ENCODE measurements at places on chromosomes 5 and 9. TPM values are rescaled to one million over a fixed set of nuclear protein-coding genes. Genes with fewer than 3 reads are reported as not detected.

GLRA1 gene
- not detected for polyA plus RNA-seq

GRCh38 chr9:22893196-22893843 is 446.7 kb downstream of the DMRTA1 start:
- H3K4me3 ChIP-seq = no peak overlapping the region
- H3K27ac ChIP-seq = no peak overlapping the region
- H3K27me3 ChIP-seq = no peaks in the 10 kb centered on the region
- no peaks in the 10 kb centered on the region for H3K36me3 ChIP-seq
- H3K4me1 ChIP-seq = no peaks in the 10 kb centered on the region
- DNase-seq = no peak

FOXD4L5 gene
- polyA plus RNA-seq = not detected

DNA sequence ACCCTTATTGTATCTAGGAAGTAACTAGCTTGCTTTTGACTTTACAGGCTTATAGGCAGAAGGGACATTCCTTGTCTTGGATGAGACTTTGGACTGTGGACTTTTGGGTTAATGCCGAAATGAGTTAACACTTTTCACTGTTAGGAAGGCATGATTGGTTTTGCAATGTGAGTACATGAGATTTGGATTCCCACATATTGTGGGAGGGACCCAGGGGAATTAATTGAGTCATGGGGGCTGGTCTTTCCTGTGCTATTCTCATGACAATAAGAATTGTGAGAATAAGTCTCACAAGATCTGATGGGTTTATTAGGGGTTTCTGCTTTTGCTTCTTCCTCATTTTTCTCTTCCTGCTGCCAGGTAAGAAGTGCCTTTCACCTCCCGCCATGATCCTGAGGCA is 417.5 kb downstream of the HINT1 start:
- H3K27me3 ChIP-seq = no peaks in the 10 kb centered on the region
- H3K4me3 ChIP-seq = no peak overlapping the region
- H3K4me1 ChIP-seq = no peaks in the 10 kb centered on the region

DNA sequence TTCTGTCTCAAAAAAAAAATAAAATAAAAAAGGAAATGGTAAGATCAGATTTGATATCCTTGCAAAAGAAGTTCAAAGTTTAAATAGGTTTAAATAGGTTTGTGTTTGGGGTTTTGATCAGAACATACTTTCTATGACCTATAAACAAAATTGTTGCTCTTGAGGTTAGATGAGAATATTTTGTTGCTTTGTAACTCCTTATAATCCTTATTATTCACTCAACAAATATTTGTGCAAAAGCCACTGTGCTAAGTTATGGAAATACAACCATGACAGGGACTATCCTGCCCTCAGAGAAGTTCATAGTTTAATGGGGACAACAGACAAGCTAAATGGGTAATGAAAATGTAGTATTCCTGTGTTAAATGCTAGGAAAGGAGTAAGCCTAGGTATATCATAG is 71.5 kb downstream of the INVS start:
- no peak overlapping the region for H3K27ac ChIP-seq
- H3K27me3 ChIP-seq = no peaks in the 10 kb centered on the region
- DNase-seq = peak; percentile 23
- peaks cover 2% of the 10 kb centered on the region for H3K4me1 ChIP-seq
- no peak overlapping the region for H3K4me3 ChIP-seq

GRCh38 chr5:132750471-132751230 is 3.4 kb downstream of the CCNI2 start:
- no peak overlapping the region for H3K27ac ChIP-seq
- no peak for DNase-seq
- H3K4me3 ChIP-seq = no peak overlapping the region
- no peaks in the 10 kb centered on the region for H3K36me3 ChIP-seq

DNA sequence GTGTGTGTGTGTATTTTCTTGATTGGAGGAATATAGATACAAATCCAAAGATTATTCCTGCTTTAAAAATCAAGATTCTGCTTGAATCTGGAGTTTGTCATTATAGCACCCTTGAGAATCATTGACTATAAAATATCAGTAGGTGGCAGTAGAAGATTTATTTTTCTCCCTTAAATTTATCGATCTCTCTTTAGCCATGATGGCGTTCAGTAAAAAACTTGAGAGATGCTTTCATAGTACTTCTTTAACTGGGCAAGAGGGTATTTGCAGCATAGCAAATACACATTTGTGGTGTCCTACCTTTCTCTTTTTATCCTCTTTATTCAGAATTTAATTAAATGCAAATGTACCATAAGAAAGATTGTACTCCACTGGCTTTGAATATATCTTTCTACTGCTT is 307.7 kb downstream of the ADGRV1 start:
- H3K4me3 ChIP-seq = no peak overlapping the region
- H3K36me3 ChIP-seq = no peaks in the 10 kb centered on the region
- no peak overlapping the region for H3K27ac ChIP-seq

DNA sequence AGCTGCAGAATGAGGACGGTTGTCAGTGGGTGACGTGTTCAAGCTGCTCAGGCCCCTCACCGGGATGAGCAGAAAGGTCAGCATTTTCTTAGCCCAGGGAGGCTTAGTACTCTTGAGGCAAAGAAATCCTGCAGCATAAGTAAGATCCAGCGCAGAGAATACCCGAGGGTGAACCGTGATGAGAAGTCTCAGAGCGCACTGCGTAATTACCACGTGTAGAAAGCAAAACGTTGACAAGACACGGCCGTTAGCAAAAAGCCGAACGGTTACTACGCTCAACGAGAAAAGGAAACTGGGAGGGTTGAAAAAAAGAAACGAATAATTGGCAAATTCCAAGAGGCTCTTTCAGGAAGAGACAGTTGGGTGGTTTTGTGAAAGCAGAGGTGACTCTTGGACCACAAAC is 104.0 kb downstream of the COL23A1 start:
- DNase-seq = no peak
- H3K27ac ChIP-seq = no peak overlapping the region
- no peak overlapping the region for H3K4me3 ChIP-seq
- H3K4me1 ChIP-seq = no peaks in the 10 kb centered on the region
- no peaks in the 10 kb centered on the region for H3K27me3 ChIP-seq

GRCh38 chr5:96699186-96699820 is 37.1 kb downstream of the CAST start:
- DNase-seq = no peak
- no peaks in the 10 kb centered on the region for H3K36me3 ChIP-seq
- peak overlapping the region; percentile 29 for H3K27ac ChIP-seq
- H3K4me3 ChIP-seq = no peak overlapping the region
- H3K27me3 ChIP-seq = no peaks in the 10 kb centered on the region
- peaks cover 20% of the 10 kb centered on the region for H3K4me1 ChIP-seq

NUTM2F gene
- not detected for polyA plus RNA-seq

DNA sequence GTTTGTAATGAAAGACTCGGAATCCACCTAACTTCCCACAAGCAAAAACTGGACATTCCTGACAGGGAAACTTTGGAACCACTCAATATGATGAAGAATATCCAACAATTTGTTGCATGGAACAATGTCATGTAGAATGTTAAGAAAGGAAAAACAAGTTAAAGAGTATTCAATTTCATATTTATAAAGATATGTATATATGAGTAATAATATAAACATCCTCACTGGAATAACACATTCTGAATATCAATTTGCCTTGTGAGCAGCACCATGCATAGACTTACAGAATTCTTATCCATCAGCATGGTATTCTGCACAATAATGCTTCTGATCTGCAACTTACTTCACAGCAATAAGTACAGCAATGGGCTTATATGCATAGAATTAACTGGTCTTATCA is 650.3 kb downstream of the SEMA5A start:
- H3K27ac ChIP-seq = no peak overlapping the region
- no peaks in the 10 kb centered on the region for H3K36me3 ChIP-seq
- H3K4me3 ChIP-seq = no peak overlapping the region

DNA sequence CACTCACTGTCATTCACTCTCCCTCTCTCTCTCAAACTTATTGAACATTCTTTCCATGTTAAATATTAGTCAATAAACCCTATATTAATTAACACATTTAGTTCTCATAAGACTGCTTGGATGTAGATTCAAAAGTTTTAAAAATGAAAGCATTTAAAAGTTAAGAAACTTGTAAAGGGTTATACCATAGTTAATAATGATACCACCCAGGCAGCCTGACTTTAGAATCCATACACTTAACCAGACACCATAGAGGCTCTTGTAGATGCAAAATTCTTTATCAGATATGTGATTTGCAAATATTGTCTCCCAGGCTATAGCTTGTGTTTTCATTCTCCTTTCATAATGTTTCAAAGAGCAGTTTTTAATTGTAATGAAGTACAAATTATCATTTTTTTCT is 335.8 kb upstream of the ACTBL2 start:
- H3K27ac ChIP-seq = no peak overlapping the region
- no peaks in the 10 kb centered on the region for H3K36me3 ChIP-seq
- H3K4me3 ChIP-seq = no peak overlapping the region
- H3K27me3 ChIP-seq = no peaks in the 10 kb centered on the region

TNFSF15 gene
- 0.76 TPM for polyA plus RNA-seq

GRCh38 chr5:127311349-127311748 is 20.8 kb downstream of the MEGF10 start:
- peaks cover 8% of the 10 kb centered on the region for H3K27me3 ChIP-seq
- no peak overlapping the region for H3K27ac ChIP-seq

GRCh38 chr5:80060966-80061365 is 25.8 kb downstream of the THBS4 start:
- H3K4me1 ChIP-seq = no peaks in the 10 kb centered on the region
- DNase-seq = no peak
- H3K27me3 ChIP-seq = no peaks in the 10 kb centered on the region
- H3K4me3 ChIP-seq = no peak overlapping the region
- H3K36me3 ChIP-seq = no peaks in the 10 kb centered on the region

GRCh38 chr5:154543380-154543779 is 65.4 kb upstream of the HAND1 start:
- H3K27me3 ChIP-seq = peaks cover 8% of the 10 kb centered on the region
- peak; percentile 44 for DNase-seq
- no peaks in the 10 kb centered on the region for H3K4me1 ChIP-seq
- no peak overlapping the region for H3K4me3 ChIP-seq
- H3K36me3 ChIP-seq = no peaks in the 10 kb centered on the region

- H3K4me3 ChIP-seq = no peak overlapping the region
- no peak overlapping the region for H3K27ac ChIP-seq
- no peaks in the 10 kb centered on the region for H3K27me3 ChIP-seq
- H3K4me1 ChIP-seq = peaks cover 2% of the 10 kb centered on the region
- DNase-seq = no peak
- H3K36me3 ChIP-seq = no peaks in the 10 kb centered on the region
Measured at GRCh38 chr5:93403141-93403928, 177.7 kb downstream of the NR2F1-AS1 start.

- no peak overlapping the region for H3K4me3 ChIP-seq
- H3K27me3 ChIP-seq = peaks cover 4% of the 10 kb centered on the region
- no peaks in the 10 kb centered on the region for H3K4me1 ChIP-seq
- no peak for DNase-seq
- H3K36me3 ChIP-seq = no peaks in the 10 kb centered on the region
Measured at GRCh38 chr9:38118862-38119438, 49.9 kb upstream of the SHB start.

DNA sequence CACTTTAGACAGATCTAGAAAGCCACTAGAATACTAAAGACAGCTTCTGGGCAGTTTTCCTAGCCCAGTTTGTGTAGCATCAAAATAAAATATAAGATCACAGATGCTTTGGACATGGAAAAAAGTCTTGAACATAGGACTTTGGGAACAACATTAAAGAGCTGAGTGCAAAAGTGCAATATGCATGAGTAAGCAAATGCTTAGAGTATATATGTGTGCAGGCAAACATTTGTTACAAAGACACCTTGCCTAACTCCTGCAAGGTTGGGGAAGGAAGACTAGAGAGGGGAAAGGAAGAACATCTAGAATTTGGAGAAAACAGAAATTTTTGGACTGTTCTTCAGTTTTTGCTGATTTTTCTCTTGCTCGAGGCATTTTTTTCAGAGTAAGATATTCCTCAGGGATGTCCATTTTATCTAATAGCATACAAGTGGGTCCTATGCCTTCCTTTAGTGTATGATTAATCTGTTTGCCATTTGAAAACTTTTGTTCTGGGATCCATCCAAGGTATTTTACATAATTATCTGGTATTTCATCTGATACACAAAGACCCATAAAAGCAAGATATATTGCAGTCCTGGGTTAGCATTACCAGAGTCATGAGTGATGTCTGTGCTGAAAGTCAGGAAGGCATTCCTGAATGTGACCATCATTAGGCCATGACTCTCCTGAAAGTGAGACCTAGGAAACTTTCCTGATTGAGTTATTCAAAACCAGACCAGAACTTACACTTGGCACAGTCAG is 142.0 kb upstream of the RGMB start:
- peak; percentile 94 for DNase-seq
- peaks cover 9% of the 10 kb centered on the region for H3K4me1 ChIP-seq
- no peaks in the 10 kb centered on the region for H3K27me3 ChIP-seq
- no peaks in the 10 kb centered on the region for H3K36me3 ChIP-seq
- H3K4me3 ChIP-seq = no peak overlapping the region
- no peak overlapping the region for H3K27ac ChIP-seq

DNA sequence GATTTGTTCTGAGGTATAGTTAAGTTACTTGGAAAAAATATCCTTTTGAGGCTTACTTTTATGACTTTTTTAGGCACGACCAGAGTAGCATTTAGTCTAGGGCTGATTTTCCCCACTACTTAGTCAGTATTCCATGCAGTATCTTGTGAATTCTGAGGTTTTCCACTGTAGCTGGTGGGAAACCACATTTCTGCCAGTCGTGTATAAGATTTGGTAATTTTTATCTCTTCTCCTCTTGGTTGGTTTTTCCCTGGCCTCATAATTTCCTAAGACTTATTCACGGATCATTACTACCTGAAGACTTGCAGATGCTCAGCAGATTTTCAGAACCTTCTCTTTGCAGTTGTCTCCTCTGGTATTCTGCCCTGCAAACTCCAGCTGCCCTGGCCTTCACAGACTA is 23.5 kb downstream of the MTREX start:
- H3K27ac ChIP-seq = no peak overlapping the region
- no peaks in the 10 kb centered on the region for H3K27me3 ChIP-seq
- no peak overlapping the region for H3K4me3 ChIP-seq

POLE3 gene
- polyA plus RNA-seq = 45.9 TPM

GRCh38 chr9:134565316-134565915 is 76.2 kb upstream of the COL5A1 start:
- peaks cover 4% of the 10 kb centered on the region for H3K27me3 ChIP-seq
- no peaks in the 10 kb centered on the region for H3K36me3 ChIP-seq
- H3K27ac ChIP-seq = no peak overlapping the region
- DNase-seq = no peak
- H3K4me1 ChIP-seq = no peaks in the 10 kb centered on the region
- no peak overlapping the region for H3K4me3 ChIP-seq

GRCh38 chr9:130583271-130583670 is 3.9 kb downstream of the FUBP3 start:
- no peak overlapping the region for H3K27ac ChIP-seq
- no peaks in the 10 kb centered on the region for H3K27me3 ChIP-seq
- peaks cover 2% of the 10 kb centered on the region for H3K4me1 ChIP-seq
- no peaks in the 10 kb centered on the region for H3K36me3 ChIP-seq
- DNase-seq = no peak

GRCh38 chr9:106861640-106862109 is 1.3 kb upstream of the ZNF462 start:
- peak overlapping the region; percentile 86 for H3K27ac ChIP-seq
- H3K4me1 ChIP-seq = no peaks in the 10 kb centered on the region
- peak overlapping the region; percentile 84 for H3K4me3 ChIP-seq
- H3K27me3 ChIP-seq = no peaks in the 10 kb centered on the region

INPP5E gene
- 5.1 TPM for polyA plus RNA-seq

ELP1 gene
- 21.7 TPM for polyA plus RNA-seq
